Ascending aorta (tissue), 2 donors: ENCODE measurements at places on chromosomes 16 and 17. TPM values are rescaled to one million over a fixed set of nuclear protein-coding genes. Genes with fewer than 3 reads are reported as not detected.
A peak's percentile ranks its signal among the peaks of the same experiment; 100 is the strongest.

- no peak within 1 kb of the TSS for H3K4me3 ChIP-seq
- H3K36me3 ChIP-seq = no peaks in the 10 kb centered on the region
- H3K4me1 ChIP-seq = no peaks in the 10 kb centered on the region
- no peak within 1 kb of the TSS for H3K27ac ChIP-seq
- DNase-seq = no peak
- no peaks in the 10 kb centered on the region for H3K27me3 ChIP-seq
Observed at GRCh38 chr17:41624208-41625101, at the start of gene KRT17. TSS of gene KRT17 (minus strand) at chr17:41624575. CDS start at chr17:41624509, 66 bp downstream.

DNA sequence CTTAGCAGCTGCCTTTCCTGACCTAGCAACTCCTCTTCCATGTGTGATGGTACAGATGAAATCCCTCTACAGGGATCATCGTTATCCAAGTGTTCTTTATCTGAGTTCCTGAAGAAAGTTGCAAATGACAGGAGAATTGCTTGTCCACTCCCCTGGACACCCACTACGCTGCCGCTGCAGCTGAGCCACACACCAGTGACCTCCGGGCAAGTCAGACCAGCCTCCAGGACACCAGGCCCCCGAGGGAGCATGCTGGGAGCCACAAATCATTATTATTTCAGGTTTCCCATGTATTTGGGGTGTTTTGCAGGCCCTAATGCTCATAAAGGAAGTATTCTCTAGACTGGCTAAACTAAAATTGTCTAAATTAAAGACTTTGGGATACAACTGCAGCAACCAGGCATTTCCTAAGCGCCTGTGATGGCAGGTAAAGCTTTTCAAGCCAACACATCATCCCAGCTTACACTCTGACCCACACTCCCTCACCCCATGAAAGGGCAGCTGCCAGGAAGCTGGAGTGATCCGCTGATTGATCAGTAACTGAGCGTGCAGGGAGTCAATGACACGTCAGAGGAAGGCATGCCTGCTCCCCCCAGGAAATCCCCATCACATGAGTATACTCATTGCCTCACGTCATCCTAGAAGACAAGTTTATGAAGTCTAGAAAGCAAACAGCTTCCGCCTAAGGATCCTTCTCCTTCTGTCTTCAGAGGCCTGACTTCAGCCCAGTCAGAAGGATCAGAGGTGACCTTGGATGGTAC is 14.4 kb downstream of the FA2H start:
- no peak overlapping the region for H3K27ac ChIP-seq
- DNase-seq = no peak
- no peaks in the 10 kb centered on the region for H3K4me1 ChIP-seq
- no peaks in the 10 kb centered on the region for H3K27me3 ChIP-seq
- no peaks in the 10 kb centered on the region for H3K36me3 ChIP-seq

DNA sequence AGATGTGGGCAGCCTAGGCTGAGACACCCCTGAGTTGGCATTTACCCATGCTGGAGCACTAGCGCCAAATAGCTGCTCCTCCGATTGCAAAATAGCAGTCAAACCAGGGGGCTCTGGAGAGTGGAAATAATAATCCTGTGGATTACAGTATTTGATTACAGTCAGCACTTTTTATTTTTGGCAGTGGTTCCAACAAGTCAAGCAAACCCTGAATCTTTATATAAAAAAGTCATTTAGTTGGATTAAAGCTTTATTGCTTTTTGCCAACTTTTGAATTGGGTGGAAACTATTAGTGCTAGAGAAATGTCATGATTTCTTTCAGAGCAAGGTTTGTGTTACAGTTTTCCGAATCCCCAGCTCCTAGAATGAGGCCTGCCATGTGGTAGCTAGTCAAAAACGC is 99.3 kb upstream of the FAM20A start:
- no peak overlapping the region for H3K4me3 ChIP-seq
- no peaks in the 10 kb centered on the region for H3K36me3 ChIP-seq
- H3K27ac ChIP-seq = no peak overlapping the region
- H3K27me3 ChIP-seq = no peaks in the 10 kb centered on the region
- no peak for DNase-seq

- H3K36me3 ChIP-seq = no peaks in the 10 kb centered on the region
- no peak for DNase-seq
- H3K4me3 ChIP-seq = no peak overlapping the region
- no peak overlapping the region for H3K27ac ChIP-seq
Observed at GRCh38 chr16:4209666-4210065, 32.2 kb downstream of the SRL start.

- H3K27me3 ChIP-seq = peaks cover 9% of the 10 kb centered on the region
- H3K4me1 ChIP-seq = peaks cover 4% of the 10 kb centered on the region
- H3K27ac ChIP-seq = no peak overlapping the region
- no peak for DNase-seq
- no peak overlapping the region for H3K4me3 ChIP-seq
- no peaks in the 10 kb centered on the region for H3K36me3 ChIP-seq
Observed at GRCh38 chr16:1299012-1299867, 10.2 kb upstream of the UBE2I start.

DNA sequence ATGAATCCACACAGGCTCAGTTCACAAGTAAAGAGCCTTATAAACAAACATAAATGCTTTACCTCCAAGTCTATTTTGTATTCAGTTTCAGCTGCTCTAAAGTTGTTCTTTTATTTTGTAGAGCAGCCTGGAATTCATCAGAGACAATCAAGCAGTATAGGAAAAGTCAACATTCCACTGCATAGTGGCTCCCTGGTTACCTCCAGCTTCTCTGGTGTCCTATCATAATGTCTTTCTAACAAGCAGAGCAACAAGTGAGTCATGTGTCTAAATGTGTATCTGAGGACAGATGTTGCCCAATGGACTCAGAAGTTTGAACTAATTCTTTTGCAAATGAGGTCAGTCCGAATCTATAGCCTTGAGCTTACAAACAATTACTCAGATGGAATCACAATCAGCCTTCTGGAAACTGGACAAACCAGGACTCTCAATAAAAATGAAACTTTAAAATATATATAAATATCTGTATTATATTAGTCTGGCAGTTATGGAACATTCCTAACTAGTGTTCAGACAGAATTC is 292.0 kb upstream of the TOM1L1 start:
- H3K27me3 ChIP-seq = no peaks in the 10 kb centered on the region
- H3K4me3 ChIP-seq = no peak overlapping the region
- no peak for DNase-seq
- H3K4me1 ChIP-seq = no peaks in the 10 kb centered on the region

DNA sequence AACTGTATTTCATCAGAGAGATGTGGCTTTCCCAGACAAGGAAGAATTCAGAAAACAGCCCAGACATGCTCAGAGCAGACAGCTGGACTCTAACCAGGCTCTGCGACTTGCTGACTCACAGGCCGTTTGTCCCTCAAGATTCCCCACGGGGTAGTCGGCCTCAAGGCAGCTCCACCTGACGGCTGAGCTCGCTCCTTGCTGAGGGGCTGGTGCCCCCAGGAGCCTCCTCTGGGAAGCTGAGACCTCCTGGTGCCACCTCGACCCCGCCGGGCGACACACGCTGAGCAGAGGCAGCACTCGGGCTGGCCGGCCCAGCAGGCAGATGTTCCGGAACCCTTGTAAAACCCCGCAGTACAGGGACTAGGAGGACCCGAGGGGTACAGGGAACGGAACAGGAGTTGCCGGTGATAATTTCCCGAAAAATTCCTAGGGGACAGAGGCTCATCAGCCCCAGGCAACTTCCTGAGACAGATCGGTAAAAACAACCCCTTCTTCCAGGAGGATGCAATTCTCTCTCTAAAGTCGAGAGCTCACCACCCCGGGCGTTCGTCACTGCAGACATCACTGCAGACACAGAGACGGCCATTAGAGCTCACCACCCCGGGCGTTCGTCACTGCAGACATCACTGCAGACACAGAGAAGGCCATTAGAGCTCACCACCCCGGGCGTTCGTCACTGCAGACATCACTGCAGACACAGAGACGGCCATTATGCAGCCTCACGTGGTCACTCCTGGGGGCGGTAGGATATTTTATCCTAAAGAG is 19.9 kb downstream of the RPH3AL start:
- H3K4me3 ChIP-seq = no peak overlapping the region
- H3K27me3 ChIP-seq = no peaks in the 10 kb centered on the region
- peak; percentile 58 for DNase-seq
- no peaks in the 10 kb centered on the region for H3K4me1 ChIP-seq

- H3K4me3 ChIP-seq = no peak overlapping the region
- H3K27ac ChIP-seq = peak overlapping the region; percentile 91
- DNase-seq = peak; percentile 65
- peaks cover 65% of the 10 kb centered on the region for H3K4me1 ChIP-seq
Observed at GRCh38 chr17:40312131-40312731, 3.3 kb downstream of the RARA start.

GRCh38 chr16:3274490-3274889 is 8.8 kb upstream of the ZNF263 start:
- H3K27me3 ChIP-seq = no peaks in the 10 kb centered on the region
- no peaks in the 10 kb centered on the region for H3K36me3 ChIP-seq
- no peak for DNase-seq
- no peaks in the 10 kb centered on the region for H3K4me1 ChIP-seq
- H3K4me3 ChIP-seq = no peak overlapping the region

GRCh38 chr16:58001781-58002415 is 691 bp downstream of the USB1 start:
- DNase-seq = no peak
- peak overlapping the region; percentile 93 for H3K4me3 ChIP-seq
- no peaks in the 10 kb centered on the region for H3K27me3 ChIP-seq
- peaks cover 12% of the 10 kb centered on the region for H3K36me3 ChIP-seq

DNA sequence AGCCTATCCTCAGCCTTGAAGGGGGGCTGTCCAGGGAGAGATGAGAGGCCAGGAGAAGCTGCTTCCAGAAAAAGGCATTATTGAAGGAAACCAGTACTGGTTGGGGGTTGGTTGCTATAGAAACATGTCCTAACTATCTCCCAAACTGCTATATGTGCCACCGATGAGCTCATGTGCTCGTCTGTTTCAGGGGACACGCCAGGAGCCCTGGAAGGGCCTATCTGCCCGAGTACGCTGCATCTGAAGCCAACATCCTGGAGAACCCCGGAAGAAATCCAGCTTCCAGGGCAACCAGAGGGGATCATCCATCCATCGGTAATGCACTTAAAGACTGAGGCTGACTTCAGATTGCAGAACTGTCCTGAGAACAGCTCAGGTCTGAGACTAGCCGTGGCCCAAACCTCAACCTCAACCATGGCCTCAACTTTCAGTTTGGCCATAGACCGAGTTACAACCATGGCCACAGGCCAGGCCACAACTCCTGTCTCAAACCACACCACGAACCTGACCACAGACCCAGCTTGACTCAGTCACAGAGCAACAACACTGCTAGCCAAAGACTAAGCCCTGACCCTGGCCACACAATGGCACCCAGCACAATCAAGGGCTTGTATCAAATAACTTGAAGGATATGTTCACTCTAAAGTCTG is 10.2 kb downstream of the PITPNM3 start:
- no peak overlapping the region for H3K27ac ChIP-seq
- no peaks in the 10 kb centered on the region for H3K36me3 ChIP-seq
- H3K27me3 ChIP-seq = no peaks in the 10 kb centered on the region
- DNase-seq = no peak

GRCh38 chr17:80219013-80219762 is 945 bp downstream of the SGSH start:
- H3K4me3 ChIP-seq = peak overlapping the region; percentile 96
- peak; percentile 86 for DNase-seq
- peaks cover 7% of the 10 kb centered on the region for H3K36me3 ChIP-seq
- peaks cover 3% of the 10 kb centered on the region for H3K4me1 ChIP-seq
- H3K27me3 ChIP-seq = no peaks in the 10 kb centered on the region

DNA sequence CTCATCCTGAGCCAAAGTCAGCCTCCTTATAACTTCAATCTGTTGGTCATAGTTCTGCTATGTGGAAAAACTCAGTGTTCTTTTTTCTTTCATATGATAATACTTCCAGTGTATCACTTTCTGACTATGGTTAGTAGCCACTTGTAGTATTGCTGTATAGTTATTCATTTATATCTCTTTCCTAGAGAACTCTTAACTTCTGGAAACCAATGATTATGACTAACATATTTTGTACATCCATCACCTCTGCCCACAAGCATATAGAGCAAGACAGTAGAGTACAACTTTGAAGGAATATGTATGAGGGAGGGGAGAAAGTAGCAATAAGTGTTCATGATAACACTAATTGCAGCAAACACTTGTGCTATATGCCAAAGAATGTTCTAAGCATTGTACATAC is 38.6 kb downstream of the COX10 start:
- DNase-seq = no peak
- H3K36me3 ChIP-seq = no peaks in the 10 kb centered on the region
- no peaks in the 10 kb centered on the region for H3K4me1 ChIP-seq
- no peak overlapping the region for H3K4me3 ChIP-seq
- H3K27ac ChIP-seq = no peak overlapping the region
- no peaks in the 10 kb centered on the region for H3K27me3 ChIP-seq

DNA sequence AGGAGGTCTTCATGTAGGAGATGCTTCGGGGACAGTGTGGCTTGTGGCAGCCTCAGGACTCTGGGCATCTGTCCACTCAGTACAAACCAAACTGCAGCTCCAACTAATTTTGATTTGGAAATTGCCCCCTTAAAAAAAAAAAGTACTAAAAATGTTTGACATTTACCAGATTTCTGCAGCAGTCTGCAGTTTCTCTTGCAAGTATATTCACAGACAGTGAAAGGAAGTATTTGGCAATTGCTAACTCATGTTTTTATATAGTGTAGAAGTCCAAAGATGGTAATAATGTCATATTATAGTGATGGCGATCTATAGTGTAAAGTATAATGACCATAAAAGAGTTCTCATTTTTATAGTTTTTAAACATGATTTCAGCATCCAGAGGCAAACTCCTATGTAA is 218.6 kb downstream of the PRKCA start:
- no peak overlapping the region for H3K4me3 ChIP-seq
- no peaks in the 10 kb centered on the region for H3K4me1 ChIP-seq
- no peak overlapping the region for H3K27ac ChIP-seq
- no peaks in the 10 kb centered on the region for H3K36me3 ChIP-seq
- no peak for DNase-seq

- H3K36me3 ChIP-seq = no peaks in the 10 kb centered on the region
- H3K27ac ChIP-seq = peak overlapping the region; percentile 93
- no peaks in the 10 kb centered on the region for H3K27me3 ChIP-seq
- H3K4me1 ChIP-seq = peaks cover 12% of the 10 kb centered on the region
- H3K4me3 ChIP-seq = no peak overlapping the region
Observed at GRCh38 chr16:4212211-4212933, 29.5 kb downstream of the SRL start.

- no peaks in the 10 kb centered on the region for H3K27me3 ChIP-seq
- no peaks in the 10 kb centered on the region for H3K4me1 ChIP-seq
- H3K4me3 ChIP-seq = no peak overlapping the region
- H3K27ac ChIP-seq = no peak overlapping the region
- H3K36me3 ChIP-seq = peaks cover 50% of the 10 kb centered on the region
Observed at GRCh38 chr16:17134586-17134985, 336.2 kb downstream of the XYLT1 start.

ATF7IP2 gene
- total RNA-seq = not detected

PRSS33 gene
- total RNA-seq = 15.4 TPM

RANGRF gene
- 15.5 TPM for total RNA-seq

MT1M gene
- 105 TPM for total RNA-seq

HS3ST3A1 gene
- total RNA-seq = not detected

TBC1D3B gene
- not detected for total RNA-seq
